ENCODE measurements at places on chromosomes 3 and 15.

- no peak for DNase-seq
These were observed 478.9 kb upstream of the TBL1XR1 start for GRCh38 chr3:177676148-177676547.

DNA sequence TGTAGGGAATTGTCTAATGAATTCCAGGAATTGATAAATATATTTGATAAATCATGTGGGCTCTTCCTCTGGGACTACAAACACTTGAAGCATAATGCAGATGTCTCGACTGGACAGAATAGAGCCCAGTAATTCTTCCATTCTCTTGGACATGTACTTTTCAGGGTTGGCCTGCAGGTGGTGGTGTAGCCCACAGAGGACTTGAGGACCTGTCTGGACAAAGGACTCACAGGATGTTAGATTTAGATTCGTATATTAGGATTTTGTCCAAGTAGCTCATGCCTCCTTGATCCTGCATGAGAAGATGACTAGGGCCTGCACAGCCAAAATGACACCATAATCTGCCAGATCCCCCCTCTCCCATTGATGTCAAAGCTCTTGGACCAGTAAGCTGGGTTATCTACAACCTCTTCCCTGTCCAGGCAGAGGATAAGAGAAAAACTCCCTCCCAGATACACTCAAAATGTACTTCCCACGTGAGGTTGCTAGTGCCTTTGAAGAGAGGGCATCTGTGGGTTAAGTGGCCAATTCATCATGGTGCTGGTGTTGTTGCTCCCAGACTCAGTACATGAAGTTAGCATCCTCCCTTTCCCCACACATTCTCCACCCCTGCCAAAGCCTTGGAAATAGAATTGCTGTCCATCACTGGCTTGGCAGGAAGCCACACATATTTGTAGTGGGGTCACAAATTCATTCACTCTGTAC lies 88.6 kb upstream of the ZNF280D start:
- peak; percentile 74 for DNase-seq

DNA sequence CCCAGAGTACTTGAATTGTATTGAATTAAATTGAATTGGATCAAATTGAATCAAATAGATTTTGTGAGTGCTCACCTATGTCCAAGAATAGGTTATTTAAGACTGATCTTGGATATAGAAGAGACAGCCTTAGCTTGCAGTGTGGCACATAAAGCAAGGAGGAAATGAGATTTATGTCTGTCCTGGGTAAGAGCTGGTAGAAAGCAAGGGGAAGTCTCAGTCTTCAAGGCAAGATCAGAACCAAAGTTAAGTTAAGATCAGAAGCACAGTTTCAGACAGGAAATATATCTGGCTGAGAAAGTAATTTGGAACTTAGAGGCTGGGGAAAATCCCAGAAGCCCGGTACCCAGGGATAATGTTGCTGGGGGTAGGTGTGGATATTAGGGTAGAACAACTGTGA lies 244.4 kb upstream of the ARPP21 start:
- DNase-seq = no peak

- no peak for DNase-seq
These were observed 20.5 kb upstream of the SELENOT start for GRCh38 chr3:150582620-150583019.

DNA sequence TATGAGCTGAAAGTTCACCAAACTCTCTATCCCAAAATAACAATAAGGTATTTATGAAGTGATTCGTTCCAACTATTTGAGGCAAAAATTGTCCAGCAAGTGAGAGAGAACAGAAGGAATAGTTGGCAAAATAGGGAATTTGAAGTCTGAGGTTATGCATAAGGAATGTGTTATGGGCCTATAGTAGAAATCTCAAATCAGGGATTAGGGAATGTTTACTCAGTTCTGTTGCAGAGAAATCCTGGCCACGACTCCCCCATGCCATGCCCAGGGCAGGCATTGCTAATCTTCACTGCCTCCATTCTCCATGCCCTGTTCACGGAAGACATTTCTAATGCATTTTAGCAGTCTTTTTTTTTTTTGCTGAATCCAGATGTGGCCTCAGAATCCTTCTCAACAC lies 58.6 kb downstream of the FLNB start:
- DNase-seq = peak; percentile 72

- DNase-seq = peak; percentile 31
These were observed 520.6 kb downstream of the MFSD1 start for GRCh38 chr3:159322322-159322939.

- peak; percentile 39 for DNase-seq
These were observed 9.7 kb upstream of the PTPN23 start for GRCh38 chr3:47370887-47371697.

DNA sequence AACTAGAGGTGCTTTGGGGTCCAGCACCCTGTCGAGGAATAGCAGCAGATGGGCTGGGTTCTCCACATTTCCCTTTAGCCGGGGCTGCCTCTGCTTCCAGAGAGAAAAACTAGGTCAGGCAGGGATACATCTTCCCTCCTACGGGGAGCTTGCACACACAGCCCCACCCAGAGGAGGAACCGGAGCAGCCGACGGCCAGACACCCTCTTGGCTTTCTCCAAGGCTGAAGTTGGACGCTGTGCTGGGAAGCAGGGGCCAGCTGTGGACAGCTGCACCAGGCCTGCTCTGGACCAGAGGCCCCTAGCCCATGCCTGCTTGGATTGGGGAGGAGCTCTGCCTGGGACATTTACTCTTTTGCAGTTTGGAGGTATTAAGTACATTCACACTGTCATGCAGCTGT lies 44.7 kb upstream of the NR2C2 start:
- peak; percentile 31 for DNase-seq

- no peak for DNase-seq
These were observed 25.8 kb downstream of the AQP9 start for GRCh38 chr15:58163985-58164384.

DNA sequence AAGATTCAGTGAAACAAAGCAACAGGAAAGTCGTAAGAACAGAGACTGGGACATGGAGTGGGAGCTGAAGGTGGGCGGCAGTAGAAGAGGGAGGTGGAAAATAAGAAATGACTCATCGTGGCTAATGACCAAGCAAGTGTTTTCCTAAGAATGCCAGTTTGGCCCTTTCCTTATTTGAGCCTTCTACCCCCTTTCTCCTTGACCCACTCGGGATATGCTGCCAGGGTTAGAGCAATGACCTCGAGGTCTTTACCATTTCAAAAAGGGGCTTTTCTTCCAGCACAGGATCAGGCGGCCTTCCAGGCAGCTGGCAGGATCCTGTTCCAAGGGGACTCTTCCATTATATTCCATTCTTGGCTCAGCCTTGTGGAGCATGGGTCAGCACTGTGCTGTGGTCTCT lies 241.1 kb downstream of the RYR3 start:
- no peak for DNase-seq

- DNase-seq = no peak
These were observed 30.5 kb downstream of the PCSK6 start for GRCh38 chr15:101458908-101459578.

- peak; percentile 23 for DNase-seq
These were observed 127.6 kb upstream of the LMOD3 start for GRCh38 chr3:69250014-69250413.

DNA sequence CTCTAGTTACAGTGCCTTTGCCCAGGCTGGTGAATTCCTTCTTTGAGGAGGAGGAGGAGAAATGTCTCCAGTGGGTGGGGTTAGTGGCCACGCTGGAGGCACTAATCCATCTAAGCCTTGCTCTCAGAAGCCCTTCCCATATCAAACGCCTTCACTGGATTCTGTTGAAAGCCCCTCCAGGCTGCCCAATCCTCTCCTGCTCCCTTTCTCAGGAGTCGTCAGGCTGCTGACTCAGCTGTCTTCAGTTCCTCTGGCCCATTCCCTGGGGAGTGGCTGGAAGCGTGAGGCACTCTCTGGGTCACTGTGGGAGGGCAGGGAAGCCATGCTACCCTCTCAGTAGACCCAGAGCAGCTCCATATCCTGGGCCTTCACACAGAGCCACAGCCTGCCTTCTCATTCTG lies 2.7 kb downstream of the AP2M1 start:
- DNase-seq = peak; percentile 85

DNA sequence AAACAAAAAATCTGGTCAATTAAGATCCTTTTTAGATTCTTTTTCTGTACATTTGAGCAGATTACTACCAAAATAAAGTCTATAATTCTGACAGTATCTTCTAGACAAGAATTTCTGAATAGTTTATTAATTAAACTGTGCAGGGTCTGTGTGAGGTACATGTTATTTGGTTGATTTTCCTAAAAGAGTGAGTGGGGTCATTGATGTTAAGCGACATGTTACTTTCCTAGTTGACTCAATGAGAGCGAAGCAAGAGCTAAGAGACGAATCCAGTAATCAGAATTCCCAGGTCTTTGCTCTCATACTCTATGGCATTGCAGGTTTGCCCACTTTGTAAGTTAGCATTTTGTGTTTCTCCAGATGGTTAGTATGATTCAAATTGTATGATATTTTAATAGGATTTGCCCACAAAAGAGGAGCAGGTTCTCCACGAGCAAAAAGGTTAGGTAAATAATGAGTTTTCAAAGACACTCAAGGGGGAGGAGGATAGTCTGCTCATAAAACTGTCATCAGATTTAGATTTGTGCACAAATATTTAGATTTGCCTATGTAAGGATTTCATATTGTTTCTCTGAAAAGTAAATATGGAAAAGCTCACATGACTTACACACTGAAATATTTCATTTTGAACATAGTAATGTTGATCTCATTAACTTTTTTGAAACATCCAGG lies 217.2 kb upstream of the CGNL1 start:
- DNase-seq = no peak

DNA sequence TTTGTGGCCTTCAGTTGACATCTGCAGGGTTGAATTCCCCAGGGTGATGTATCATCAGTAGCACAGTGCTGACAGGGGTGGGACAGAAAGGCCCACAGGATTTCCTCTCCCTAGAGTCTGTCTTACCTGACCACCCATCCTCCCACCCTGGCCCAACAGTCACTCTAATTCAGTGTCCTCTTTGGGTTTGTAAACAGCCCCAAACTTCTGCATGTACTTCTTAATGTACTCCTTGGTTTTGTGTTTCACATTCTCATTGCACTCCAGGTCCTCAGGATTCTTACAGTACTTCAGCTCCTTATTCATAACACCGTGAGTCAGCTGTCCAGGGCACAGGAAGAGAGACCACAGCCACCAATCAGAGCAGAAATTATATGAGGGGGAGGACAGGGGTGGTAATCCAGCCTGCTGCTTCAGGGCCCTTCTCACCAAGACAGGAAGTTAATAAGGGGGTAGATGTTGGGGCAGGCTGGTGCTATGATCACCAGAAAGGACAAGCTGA lies 37.5 kb downstream of the NBEAL2 start:
- peak; percentile 90 for DNase-seq

- no peak for DNase-seq
These were observed 189.6 kb downstream of the ARRDC4 start for GRCh38 chr15:98150084-98150483.

DNA sequence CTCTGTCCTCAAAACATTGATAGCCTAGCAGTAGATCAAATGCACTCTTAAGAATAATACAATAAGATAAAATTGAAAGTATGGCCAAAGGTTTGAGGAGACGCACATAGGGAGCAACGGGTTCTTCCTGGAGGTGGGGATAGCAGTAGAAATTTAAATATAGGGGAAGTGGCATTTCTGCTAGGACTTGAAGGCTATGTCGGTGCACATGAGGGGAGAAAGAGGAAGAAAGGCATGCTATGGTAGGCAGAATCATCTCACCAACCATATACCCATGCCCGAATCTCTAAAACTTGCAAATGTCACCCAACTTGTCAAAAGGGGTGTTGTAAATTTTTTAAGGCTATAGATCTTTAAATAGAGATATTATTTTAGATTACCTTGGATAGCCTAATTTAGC lies 735.1 kb upstream of the LMCD1 start:
- no peak for DNase-seq

- DNase-seq = no peak
These were observed 121.5 kb downstream of the OXNAD1 start for GRCh38 chr3:16386561-16386960.

GRCh38 chr3:81871358-81872155 lies 110.1 kb upstream of the GBE1 start:
- peak; percentile 47 for DNase-seq

- peak; percentile 20 for DNase-seq
These were observed 227.7 kb upstream of the CD96 start for GRCh38 chr3:111314181-111314873.

- DNase-seq = no peak
These were observed 340.8 kb upstream of the SUCLG2 start for GRCh38 chr3:67995206-67995605.

DNA sequence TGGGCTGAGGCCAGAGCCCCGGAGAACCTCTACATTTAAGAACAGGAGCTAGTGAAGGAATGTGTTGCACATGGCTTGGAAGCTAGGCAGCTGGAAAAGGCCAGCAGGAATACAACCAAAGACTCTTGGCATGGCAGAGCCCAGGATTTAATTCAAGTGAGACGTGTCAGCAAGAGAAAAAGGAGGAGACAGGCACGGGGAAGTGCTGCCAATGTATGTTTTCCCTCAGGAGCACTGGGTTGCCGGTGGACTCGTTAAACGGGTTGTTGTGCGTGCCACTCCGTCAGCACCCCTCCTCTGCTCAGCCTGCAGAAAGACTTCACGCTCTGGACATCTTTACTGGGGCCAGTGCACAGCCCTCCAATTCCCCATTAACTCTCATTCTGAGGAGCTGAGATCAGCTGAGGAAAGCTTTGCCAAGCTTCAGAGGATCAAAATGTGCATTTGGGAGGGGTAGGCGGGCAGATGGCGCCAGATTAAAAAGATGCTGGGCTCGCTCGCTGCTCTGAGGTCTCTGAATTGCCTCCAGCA lies 103.7 kb downstream of the PDZRN3 start:
- peak; percentile 69 for DNase-seq

- peak; percentile 59 for DNase-seq
These were observed 12.6 kb downstream of the HAPLN3 start for GRCh38 chr15:88882785-88883184.

DNA sequence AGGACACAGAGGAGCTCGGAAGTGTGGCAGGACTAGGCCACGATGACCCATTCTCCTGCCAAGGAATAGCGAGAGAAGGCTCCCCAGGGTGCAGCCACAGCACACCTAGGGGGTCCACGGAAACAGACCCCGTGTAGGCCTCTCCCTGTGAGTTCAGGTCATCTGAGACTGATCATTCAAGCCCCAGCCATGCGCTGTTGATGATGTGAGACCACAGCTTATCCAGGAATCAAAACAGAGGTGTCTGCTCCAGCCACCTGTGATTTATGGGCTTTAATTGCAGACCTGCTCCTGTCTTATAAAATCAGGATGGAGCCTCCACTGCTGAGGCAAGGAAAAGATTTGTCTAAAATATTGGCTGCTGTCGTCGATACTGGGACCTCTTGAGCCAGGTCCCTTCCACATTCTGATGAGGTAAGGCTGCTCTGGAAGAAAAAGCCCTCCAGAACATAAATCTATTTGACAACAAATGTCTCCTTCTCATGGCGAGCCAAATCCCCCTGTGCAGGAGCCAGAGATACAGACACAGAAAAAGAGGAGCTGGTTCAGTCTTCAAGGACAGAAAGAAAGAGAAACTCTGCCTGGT lies 186.7 kb downstream of the TJP1 start:
- no peak for DNase-seq
